ENCODE measurements at places on chromosomes 2 and 18.

DNA sequence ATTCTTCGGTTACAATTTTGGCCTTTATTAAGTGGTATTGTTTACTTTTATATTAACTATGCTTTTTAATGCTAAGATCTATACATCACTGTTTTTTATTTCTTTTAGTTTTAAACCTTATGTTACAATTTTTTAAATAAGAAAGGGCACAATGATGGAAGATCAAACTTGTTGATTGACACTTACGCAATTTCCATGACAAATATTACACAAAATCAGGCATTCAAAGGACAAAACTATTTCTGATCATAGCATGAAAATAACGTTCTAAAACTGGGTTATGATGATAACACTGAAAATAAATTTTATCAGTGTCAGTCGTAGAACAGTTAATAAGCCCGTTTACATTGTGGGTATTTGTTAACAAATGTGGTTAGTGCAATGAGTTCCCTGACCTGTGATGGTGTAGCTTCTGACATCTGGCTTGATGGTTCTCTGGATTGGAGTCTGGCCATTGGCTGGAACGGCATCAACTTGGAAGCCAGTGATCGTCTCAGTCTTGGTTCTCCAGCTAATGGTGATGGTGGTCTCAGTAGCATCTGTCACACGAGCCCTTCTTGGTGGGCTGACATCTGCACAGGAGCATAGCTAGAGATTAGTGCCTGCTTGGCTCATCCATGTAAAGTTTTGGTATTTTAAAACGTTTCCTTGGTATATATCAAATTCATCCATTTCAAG, 59.6 kb downstream of the FN1 start:
- DNase-seq = no peak

- no peak for DNase-seq
These were observed 178.9 kb downstream of the CAPN13 start for GRCh38 chr2:30628341-30628740.

- no peak for DNase-seq
These were observed 131.7 kb upstream of the TNP1 start for GRCh38 chr2:216991563-216991962.

DNA sequence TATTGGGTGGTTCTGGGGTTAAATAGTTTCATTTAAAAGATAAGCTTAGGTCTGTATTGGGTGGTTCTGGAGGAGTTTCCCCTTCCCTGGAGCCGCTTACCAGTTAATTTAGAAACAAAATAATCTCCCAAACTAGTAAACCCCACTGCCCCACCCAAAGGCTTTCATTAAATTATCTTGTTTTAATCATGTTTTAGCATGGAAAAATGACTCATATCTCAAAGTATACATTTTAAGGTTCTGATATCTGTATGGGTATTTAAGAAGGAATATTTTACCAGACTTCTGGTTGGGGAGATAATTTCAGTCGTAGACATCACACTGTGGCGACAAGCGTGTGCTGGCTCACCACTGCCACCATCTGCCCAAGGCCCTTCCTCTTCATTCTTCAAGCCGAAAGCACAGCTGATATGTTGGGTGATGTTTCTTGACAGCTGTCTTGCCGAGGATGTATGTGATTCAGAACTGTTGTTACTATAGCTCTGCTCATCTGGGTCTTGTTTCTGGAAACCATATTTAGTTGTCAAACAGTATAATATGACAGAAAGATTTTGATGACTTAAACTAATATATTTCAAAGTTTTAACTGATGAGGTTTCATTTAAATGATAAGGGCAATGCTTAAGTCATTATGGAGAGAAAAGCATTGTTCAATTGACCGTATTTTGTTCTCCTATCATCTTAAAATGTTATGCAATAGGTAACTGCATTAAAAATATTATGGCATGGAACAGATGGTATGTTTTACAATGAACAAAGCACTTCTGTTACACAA, 5.1 kb downstream of the FIGLA start:
- DNase-seq = peak; percentile 21

DNA sequence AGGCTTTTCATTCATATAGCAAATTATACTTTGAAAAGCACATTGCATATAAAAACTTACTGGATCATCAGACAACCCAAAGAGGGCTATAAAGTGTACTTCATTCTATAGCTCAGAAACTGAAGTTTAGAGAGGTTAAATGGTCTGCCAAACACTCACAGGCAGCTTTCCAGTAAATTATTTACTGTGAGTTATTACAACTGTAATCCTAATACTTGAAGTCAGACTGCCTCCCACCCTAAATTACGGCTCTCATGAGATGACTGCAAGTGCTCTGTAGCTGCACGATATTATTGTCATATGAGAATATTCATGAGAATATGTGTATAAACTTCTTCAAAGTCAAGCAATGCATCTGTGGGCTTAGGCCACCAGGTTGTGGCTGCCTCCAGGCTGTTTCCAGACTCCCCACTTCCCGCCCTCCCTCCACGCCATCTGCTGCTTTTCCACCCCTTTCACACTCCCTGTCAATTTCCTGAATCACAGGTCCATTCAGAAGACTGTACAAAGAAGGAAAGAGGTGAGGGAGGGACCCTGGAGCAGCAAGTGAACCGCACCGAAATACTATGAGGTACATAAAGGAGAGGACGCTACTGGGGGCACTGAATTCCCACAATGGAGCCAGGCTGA, 111.1 kb upstream of the SPOPL start:
- DNase-seq = no peak

DNA sequence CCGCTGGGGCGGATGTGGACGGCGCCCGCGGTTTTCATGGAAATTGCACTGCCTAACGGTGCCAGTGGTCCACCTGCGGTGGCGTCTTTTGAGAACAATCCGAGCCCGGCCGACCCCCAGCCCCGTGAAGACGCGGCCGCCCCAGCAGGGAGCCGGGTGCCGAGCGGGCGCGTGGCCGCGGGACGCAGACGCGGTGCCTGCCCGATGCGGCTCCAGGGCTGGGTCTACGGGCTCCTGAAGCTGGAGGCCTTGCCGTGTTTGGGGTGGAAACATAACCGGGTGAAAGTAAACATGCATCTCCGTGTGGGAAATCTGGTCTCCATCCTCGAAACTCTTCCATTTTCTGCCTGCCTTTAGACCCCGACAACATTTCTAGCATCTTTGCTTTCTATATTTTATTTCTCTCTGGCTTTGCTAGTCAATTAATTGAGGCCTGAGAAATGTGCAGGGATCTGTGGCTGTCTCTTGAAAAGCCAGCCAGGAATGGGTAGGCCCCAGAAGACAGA, 572 bp downstream of the INPP4A start:
- DNase-seq = no peak

Measured in stimulated activated CD4-positive, alpha-beta T cell treated with anti-CD3 and anti-CD28 coated beads, Interleukin-15, amount 100 ng/mL, for 1 hour (primary cell).